ENCODE measurements at places on chromosomes 3 and 15. TPM values are rescaled to one million over a fixed set of nuclear protein-coding genes. Genes with fewer than 3 reads are reported as not detected.

DNA sequence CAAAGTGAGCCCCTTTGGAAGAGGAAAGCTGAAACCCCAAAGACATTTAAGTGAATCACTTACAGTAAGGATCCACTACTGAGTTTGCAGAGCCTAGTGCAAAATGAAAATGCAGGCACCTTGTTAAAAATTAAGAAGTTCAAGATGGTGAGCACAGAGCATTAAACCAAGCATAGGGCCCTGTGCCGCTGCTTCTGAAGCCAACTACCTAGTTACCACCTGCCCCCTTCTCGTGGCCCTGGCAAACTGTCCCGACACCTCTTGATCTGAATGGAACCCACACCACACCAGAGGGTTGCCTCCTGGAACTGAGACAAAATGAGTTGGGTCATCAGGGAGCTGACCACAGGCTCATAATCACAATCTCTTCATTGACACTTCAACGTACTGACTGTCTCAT lies 25.6 kb downstream of the LRRC2 start:
- DNase-seq, result no peak

DNA sequence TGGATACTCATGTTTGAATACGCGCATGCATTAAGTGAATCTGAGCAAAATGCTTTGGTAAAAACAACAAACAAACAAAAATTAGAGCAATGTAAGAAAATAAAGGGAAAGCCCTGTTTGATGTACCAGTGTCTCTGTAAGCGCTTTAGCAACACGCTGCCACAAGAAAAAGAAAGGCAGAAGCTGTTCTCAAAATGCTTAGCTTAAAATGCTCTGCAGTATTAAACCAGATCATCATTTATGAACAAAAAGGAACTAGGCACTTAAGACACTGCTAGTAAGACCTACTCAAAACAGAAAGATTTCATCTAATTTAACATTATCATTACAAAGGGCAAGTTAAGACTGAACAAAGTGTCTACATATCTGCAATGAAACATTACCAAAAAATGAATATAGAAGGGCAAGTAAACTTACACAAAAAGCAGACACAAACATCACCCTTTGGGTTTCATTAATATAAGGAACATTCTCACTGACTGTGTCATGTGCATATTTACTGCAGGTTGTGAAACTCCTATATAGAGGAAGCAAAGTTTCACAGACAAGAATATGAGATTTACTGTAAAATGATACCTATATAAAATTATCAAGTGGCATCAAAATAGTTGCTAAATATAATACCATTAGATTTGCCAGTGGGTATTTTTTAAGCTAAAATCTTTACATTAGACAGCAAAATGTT lies 102.1 kb downstream of the FBXL22 start:
- DNase-seq, result no peak

Gene HGD
- 3.2 TPM for total RNA-seq

Gene STRIT1
- not detected for total RNA-seq
